Stimulated activated CD8-positive, alpha-beta memory T cell treated with anti-CD3 and anti-CD28 coated beads, Interleukin-7, amount 100 ng/mL, for 48 hours (primary cell): ENCODE measurements at places on chromosomes 2 and 18.

GRCh38 chr18:74346206-74346605 is 30.6 kb downstream of the C18orf63 start:
- DNase-seq: no peak

DNA sequence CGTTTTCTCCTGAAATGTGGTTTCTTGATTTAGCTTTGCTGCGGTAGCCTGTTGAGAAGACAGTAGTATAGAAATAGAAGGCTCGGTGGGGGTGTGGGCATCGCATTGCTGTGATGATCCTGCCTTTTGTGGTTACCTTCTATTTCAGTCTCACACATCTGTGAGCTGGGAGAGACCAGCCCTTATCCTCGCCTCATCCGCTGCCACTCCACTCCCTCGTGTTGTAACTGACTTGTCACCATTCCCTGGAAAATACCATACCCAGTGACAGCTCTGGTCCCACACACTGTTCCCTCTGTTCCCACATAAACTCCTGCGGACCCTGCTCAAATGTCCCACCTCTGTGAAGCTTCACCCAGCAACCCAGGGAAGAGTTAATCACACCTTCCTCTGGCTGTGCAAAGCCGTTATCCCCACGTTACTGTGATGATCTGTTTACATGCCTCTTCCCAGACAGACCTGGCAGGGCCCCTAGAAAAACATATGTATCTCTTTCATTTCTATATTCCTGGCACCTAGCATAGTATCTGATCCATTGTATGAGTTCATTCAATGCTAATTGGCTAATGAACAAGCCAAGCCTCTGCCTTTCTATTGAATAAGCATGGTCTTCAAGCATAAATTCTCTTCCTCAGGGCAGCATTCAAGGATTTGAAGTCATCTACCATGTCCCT is 114.6 kb downstream of the MAPK4 start:
- DNase-seq: no peak

GRCh38 chr2:46825939-46826568 is 89.6 kb downstream of the MCFD2 start:
- no peak for DNase-seq

GRCh38 chr2:215522237-215522636 is 86.4 kb upstream of the FN1 start:
- DNase-seq: no peak

DNA sequence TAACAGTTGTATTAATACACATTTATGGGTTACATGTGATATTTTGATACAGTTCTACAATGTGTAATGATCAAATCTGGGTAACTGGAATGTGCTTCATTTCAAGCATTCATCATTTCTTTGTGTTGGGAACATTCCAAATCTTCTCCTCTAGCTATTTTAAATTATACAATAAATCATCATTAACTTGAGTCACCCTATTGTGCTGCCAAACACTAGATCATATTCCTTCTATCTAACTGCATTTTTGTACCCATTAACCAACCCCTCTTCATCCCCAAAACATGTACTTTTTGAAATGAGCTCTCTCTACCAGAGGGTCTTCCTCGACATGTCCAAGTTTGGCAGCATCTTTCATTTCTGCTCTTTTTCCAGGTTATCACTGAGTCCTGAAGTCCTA is 81.1 kb upstream of the TTC39C start:
- DNase-seq: no peak

DNA sequence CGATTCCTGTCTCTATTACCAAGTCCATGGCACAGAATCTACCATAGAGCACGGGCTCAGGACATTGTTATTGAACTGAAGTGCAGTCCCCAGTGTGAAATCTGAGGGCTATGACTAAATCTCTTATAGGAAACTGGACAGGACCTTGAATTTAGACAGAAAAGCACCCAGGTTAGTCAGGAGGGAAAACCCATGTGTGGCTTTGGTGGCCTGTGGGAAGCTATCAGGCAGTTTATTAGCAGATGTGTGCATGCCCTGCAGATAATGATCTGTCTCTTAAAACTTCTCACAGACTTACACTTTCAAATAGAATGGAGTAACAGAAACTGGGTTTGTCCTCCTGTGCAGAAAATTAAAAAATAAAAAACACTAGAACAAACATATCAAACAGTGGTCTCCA is 610.0 kb upstream of the RAB6C start:
- no peak for DNase-seq

GRCh38 chr2:86392873-86393518 is 48.2 kb upstream of the KDM3A start:
- no peak for DNase-seq

DNA sequence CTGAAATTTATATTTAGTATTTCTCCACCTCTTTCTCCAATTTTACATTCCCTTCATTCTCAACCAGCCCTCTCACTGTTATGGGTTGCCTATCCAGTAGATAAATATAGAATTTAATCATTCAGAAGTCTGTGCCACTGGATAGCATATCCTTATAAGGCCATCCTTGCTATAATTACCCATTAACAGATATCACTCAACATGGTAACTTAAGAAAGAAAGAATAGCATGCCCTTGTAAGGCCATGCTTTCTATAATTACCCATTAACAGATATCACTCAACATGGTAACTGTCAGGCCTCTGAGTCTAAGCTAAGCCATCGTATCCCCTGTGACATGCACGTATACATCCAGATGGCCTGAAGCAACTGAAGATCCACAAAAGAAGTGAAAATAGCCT is 1137.4 kb upstream of the FAM98A start:
- no peak for DNase-seq

- DNase-seq: no peak
These were observed 12.9 kb downstream of the GPR17 start for GRCh38 chr2:127658641-127659407.

DNA sequence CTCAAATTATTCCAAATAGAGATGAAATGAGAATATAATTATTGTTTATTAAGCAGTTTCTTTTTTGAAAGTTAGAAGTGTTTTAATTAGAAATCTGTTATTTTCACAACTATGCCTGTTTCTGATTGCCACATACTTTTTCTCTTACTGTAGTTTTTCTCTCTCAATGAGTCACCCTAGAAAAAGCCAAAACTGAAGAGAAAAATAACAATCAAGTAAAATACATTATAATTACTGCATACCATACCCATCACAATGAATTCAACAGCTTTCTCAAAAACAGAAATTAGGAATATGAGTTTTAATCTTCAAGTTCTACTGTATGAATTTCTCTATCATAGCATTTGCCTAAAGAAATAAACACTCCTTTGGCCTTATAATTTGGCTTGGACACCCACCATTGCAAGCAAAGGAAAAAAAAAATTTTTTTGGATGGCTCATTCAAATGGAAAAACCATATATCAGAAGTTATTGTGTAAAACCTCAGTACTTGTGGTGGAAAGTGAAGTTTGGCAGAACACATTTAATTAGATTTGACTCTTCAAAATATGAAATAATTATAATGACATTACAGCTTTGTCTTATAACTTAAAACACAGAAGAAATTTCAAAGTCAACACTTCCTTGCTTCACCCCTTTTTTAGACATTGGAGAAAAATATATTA is 138.5 kb downstream of the DYM start:
- DNase-seq: no peak

- DNase-seq: no peak
These were observed 28.0 kb downstream of the SRSF7 start for GRCh38 chr2:38723173-38723572.

- DNase-seq: no peak
These were observed 119.6 kb upstream of the SLC38A11 start for GRCh38 chr2:165074884-165075283.

- no peak for DNase-seq
These were observed 214.4 kb upstream of the EPC2 start for GRCh38 chr2:148430101-148430500.

DNA sequence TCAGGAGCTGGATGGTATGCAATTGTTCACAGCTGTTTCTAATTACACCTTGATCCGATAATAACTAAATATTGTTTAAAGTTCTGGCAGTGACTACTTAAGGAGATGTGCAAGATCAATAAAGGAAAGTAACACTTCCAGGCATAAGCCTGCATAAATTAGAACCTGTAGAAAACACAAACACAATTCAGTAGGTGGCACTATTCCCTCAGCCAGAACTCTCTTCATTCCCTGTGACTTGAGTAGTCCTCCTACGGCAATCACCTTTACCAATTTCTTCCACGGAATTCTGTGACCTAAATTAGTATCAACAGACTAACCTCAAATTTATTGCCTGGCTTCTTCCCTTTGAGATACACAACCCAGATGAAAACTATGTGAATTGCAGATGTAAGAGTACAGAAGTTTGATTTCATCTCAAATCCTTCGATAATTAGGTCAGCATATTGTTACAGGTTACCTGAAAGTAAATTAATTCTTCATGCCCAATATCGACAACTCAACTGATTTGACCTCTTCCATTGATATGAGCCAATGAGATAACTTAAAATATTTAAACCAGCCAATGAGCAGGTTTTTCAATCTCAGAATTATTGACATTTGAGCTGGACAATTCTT is 137.8 kb downstream of the PID1 start:
- DNase-seq: no peak

DNA sequence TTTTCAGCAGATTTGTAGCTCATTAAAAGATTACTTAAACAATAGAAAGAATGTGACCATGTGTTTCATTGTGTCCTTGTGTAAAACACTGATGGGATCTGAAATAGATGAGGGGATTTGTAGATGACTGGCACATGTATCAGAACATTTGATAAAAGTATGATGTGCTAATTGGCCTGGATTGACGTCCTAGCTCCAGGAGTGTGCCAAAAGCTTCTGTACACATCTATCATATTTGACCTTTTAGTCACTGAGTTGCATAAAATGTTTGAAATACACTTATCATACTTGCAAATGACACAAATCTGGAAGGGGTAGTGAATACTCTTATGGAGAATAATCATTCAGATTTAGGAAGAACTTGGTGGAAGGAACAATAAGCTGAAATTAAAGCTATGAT is 778.5 kb downstream of the ERBB4 start:
- no peak for DNase-seq

- no peak for DNase-seq
These were observed 44.2 kb downstream of the TMEM37 start for GRCh38 chr2:119475857-119476244.

GRCh38 chr18:24055878-24056277 is 41.3 kb downstream of the TTC39C start:
- no peak for DNase-seq

- no peak for DNase-seq
These were observed 44.3 kb downstream of the BARD1 start for GRCh38 chr2:214765180-214765579.

- DNase-seq: peak; percentile 67
These were observed 44.5 kb upstream of the FOSL2 start for GRCh38 chr2:28348149-28348567.

GRCh38 chr2:230586328-230586982 is 126.2 kb upstream of the CAB39 start:
- no peak for DNase-seq

- no peak for DNase-seq
These were observed 106.3 kb upstream of the CDCA7 start for GRCh38 chr2:173248381-173248780.

- no peak for DNase-seq
These were observed 176.1 kb upstream of the SESTD1 start for GRCh38 chr2:179440642-179441251.

GRCh38 chr2:43222475-43223309 is 3.7 kb downstream of the ZFP36L2 start:
- no peak for DNase-seq

DNA sequence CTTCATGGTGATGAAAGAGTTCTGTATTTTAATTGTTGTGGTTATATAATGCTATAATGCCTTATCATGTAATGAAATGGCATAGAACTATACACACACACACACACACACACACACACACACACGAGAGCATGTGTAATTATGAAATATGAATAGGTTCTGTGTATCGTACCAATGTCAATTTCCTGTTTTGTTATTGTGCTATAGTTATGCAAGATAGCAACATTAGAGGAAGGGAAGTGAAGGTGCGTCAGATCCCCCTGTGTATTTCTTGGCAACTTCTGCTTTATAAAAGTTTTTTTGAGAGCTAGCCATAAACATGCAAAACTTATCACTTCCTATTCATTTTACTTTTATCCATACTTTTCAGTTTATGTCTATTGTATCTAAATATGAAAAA is 60.7 kb upstream of the ARHGAP15 start:
- no peak for DNase-seq

- no peak for DNase-seq
These were observed 134.2 kb downstream of the PXDN start for GRCh38 chr2:1610096-1610485.

- DNase-seq: no peak
These were observed 12.2 kb downstream of the BIN1 start for GRCh38 chr2:127094509-127095366.

- no peak for DNase-seq
These were observed 961 bp upstream of the SLC40A1 start for GRCh38 chr2:189581354-189582139.

- no peak for DNase-seq
These were observed 121.2 kb downstream of the ARHGEF4 start for GRCh38 chr2:130957915-130958314.

DNA sequence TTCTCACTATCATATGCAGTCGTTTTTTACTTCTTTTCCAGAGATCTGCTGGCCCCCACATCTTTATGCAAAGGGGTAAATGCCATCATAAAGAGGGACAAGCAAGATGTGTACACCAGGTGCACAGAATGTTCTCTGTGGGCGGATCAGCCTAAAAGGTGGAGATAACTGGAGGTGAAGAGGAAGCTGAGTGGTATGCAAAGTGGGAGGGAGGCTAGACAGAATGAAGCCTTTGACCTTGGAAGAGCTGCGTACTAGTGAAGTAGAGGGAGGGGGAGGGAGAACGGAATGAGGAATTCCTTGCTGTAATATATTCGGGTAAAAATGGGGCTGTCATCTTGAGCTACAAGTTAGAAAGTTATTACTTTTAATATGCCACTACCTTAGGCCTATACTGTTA is 287.5 kb upstream of the VRK2 start:
- DNase-seq: no peak

GRCh38 chr2:111618226-111618977 is 265.6 kb downstream of the ANAPC1 start:
- DNase-seq: no peak

GRCh38 chr18:78782951-78783563 is 196.6 kb upstream of the SALL3 start:
- no peak for DNase-seq

GRCh38 chr2:223643309-223643708 is 41.1 kb upstream of the SCG2 start:
- DNase-seq: no peak

DNA sequence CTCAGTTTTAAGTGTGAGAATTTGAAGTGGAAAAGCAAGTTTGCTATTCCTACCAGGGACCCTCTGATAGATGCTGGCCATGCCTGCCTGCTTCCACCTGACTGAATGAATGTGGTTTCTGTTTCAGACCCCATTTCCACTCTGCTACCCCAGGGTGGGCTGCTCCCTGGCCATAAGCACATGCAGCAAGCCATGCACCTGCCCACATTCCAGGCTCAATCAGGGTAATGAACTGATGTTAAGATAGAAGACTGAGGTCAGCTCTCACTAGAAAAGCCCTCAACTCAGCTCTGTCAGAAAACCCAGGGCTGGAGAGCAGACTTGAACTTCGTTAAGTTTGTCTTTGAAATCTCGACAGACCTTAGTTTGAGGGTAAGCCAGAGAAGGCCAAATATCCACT is 333.9 kb downstream of the CYRIA start:
- DNase-seq: no peak
